ENCODE measurements at places on chromosomes 2 and 18. TPM values are rescaled to one million over a fixed set of nuclear protein-coding genes. Genes with fewer than 3 reads are reported as not detected.

DNA sequence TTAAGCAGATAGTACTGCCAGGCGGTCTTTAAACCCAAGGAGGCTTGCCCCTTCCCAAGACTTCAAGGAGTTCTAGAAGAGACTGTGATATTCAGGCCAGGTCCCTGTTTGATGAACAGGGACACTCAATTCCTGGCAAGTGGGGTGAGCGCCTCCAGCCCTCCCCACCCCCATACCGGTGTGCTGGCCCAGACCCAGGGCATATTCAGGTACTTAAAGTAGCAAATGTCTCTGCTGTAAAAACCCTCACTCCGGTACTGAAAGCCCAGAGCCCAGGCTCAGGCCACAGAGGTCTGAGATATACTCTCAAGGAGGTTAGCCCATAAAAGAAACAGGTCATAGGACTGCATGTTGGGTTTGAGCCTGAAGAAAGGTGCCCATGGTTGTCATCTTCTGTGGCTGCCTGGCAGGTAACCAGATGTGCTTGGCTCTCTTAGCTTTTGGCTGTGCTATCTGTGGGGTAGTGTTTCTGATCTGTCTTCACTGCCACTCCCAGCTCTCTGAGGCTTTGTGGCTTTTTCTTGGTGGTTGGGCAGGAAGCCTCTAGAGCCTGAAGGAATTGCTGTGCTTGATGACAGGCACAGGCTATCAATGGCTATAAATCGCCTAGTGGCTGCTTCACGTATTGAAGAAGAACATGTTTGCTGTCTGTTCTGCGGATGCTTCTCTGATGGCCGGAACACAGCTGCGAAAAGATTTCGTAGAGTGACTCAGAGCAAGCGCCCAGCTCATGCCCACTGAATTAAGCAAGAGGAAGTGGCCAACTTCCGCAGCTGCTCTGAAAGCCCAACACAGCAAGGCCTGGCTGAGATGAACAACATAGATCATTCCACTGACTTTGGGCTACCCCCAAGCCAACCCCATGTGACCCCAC is 63.3 kb upstream of the ALPP start:
- DNase-seq: peak; percentile 100

CROCC2 gene
- not detected for total RNA-seq

GRCh38 chr2:28522481-28522880 is 26.6 kb downstream of the PLB1 start:
- DNase-seq: no peak

FBXO48 gene
- total RNA-seq: 0.64 TPM

GRCh38 chr2:195590199-195590860 is 66.7 kb upstream of the SLC39A10 start:
- no peak for DNase-seq

NFATC1 gene
- 4.5 TPM for total RNA-seq

DSC1 gene
- not detected for total RNA-seq

PRKAG3 gene
- total RNA-seq: not detected

- DNase-seq: peak; percentile 81
These were observed 24.6 kb upstream of the ATOH8 start for GRCh38 chr2:85728883-85729824.

GRCh38 chr18:61085761-61086160 is 247.5 kb upstream of the CDH20 start:
- peak; percentile 2 for DNase-seq

DNA sequence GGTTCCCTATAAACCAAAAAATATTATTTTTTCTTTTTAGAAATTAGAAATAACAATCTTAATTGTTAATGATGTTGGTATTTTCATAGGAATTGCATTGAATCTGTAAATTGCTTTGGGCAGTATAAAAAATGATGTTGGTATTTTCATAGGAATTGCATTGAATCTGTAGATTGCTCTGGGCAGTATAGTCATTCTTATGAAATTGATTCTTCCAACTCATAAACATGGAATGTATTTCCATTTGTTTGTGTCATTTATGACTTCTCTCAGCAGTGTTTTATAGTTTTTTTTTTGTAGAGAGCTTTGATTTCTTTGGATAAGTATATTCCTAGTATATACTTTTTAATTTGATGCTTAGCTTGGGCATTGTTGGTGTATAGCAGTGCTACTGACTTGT is 82.0 kb upstream of the NT5C1B start:
- no peak for DNase-seq

- peak; percentile 44 for DNase-seq
These were observed 112.5 kb upstream of the SLC38A11 start for GRCh38 chr2:165067643-165068486.

- peak; percentile 30 for DNase-seq
These were observed 24.2 kb downstream of the HPCAL1 start for GRCh38 chr2:10326707-10327594.

TNFRSF11A gene
- 0.06 TPM for total RNA-seq

DNA sequence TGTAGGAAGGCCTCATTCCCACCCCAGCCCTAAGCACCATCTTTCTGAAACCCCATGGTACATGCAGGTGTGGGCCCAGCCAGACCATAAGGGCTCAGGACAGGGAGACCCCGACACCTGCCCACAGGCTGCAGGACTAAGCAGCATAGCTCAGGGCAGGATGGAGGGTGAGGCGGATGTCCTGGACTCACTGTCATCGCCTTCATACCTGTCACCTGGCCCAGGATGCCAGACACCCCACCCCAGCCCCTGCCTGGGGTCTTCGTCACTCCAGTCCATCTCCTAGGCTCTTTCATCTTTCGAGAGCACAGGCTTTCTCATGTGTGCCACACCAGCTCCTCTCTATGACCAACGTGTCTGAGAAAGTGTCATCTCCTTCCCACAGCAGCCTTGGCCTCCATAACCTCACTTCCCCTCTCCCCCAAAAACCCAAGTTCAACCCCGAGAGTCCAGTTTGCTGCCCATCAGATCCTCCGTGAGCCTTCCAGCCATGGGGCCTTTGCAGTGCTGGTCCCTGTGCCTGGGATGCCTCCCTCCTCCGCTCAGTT is 71.5 kb downstream of the EMX1 start:
- no peak for DNase-seq

- DNase-seq: peak; percentile 66
These were observed 82.1 kb downstream of the HS6ST1 start for GRCh38 chr2:128236491-128237035.

DNA sequence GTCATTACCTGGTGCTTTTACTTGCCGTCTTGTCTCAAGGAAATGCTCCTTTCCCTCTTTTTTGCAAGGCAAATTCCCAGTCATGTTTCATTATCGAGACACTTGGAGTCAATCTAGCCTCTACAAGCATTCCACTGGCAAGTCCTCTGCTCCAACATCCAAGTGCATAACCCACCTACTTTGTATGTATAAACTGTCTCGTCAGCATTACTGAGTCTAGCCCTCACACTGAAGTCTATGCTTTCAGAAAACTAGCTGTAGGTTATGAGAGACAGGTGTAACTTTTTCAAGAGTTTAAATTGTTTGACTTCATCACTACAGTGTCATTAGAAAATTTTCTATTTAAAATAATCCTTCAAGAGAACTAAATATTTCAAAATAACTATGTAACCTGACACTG is 319.2 kb downstream of the NBAS start:
- no peak for DNase-seq

- no peak for DNase-seq
These were observed 3.5 kb downstream of the YES1 start for GRCh38 chr18:808502-808901.

APCDD1 gene
- total RNA-seq: 8.2 TPM
